ENCODE measurements at places on chromosomes 7 and 10.

GRCh38 chr7:15593382-15593781, 31.6 kb upstream of the AGMO start:
- no peak for DNase-seq

GRCh38 chr10:89887406-89887805, 186.0 kb downstream of the KIF20B start:
- no peak for DNase-seq

DNA sequence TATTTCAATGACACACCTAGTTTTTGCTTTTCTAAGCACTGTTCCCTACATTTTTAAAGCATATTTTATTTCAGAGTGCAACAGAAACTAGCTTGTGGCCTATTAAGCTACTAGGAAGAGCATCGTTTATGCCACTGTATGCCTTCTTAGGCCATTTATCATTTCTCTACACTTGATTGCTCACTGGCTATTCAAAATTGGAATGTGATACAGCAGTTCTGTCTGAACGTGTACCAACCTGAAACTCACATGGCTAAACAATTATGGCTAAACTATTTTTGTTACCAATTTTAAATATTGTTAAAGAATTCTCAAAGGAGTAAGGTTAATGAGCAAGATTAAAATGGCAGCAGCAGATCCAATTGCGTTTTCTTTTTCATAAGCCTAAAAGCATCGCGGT, 105.2 kb downstream of the GSAP start:
- no peak for DNase-seq

- DNase-seq = no peak
Observed at GRCh38 chr10:36018996-36019395, 376.9 kb upstream of the FZD8 start.

DNA sequence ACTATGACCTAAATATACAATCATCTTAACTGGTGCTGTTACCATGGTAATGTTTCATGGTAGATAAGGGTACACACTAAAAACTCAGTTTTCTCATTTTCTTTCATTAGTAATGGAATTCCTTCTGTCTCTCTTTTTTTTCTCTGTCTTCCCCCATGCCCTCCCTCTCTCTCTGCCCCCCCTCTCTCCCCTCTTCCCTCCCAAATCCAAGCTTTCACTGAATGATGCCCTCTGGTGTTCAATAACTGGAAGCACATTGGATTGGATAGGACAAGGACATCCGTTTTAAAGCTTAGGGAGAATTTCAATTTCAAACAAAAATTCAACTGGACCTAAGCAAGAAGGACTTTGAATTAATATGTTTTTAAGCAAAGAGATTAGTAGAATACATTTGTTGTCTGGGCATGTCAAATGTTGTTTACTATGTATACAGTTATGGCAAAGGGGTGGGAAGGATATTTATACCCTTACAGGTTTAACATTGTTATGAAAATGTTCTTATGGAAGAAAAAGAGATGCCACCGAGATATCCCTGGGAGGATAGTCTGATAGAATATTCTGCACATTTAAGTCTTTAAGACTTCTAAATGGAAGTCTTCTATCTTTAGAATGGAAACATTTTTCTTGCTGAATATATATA, 6.1 kb downstream of the CHRM2 start:
- DNase-seq = no peak

- peak; percentile 64 for DNase-seq
Observed at GRCh38 chr10:102642736-102643335, 1.4 kb upstream of the TRIM8 start.

- DNase-seq = no peak
Observed at GRCh38 chr7:92674379-92674778, 84.2 kb upstream of the FAM133B start.

- DNase-seq = peak; percentile 37
Observed at GRCh38 chr7:86469680-86470295, 173.9 kb upstream of the GRM3 start.

- no peak for DNase-seq
Observed at GRCh38 chr7:153301936-153302335, 542.4 kb downstream of the ACTR3B start.

DNA sequence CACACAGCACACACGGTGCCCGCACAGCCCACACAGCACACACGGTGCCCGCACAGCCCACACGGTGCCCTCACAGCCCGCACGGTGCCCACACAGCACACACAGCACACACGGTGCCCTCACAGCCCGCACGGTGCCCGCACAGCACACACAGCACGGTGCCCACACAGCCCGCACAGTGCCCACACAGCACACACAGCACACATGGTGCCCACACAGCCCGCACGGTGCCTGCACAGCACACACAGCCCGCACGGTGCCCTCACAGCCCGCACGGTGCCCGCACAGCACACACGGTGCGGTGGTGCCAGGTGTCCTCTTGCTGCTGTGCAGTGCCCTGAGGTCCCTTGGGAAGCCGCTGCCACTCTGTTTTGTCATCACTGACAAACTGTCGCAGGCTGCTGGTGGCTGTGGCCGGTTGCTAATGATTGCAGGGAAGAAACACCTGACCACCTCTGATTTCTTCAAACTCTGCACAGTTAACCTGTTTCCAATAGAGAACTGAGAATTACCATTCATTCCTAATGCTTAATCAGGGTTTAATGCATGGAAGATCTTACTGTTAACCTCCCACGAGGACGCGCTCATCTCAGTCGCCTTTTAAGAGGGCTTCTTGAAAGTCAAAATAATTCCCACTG, 66.9 kb downstream of the GLRX3 start:
- no peak for DNase-seq

DNA sequence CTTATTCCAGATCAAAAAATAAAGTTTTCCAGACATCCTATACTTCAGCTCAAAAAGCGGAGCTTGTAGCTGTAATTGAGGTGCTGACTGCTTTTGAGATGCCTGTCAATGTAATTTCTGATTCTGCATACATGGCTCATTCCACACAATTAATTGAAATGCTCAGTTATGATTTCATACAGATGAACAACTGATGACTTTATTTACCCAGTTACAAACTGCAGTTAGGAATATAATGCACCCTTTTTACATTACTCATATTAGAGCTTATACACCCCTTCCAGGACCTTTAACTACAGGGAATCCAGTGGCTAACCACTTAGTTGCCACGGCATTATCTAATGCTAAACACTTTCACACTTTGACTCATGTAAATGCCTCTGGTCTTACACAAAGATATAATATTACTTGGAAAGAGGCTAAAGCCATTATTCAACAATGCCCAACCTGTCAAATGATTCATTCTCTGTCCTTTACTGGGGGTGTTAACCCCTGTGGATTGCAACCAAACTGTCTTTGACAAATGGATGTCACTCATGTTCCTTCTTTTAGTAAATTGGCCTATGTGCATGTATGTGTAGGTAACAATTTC, 147.3 kb downstream of the ZNF33B start:
- DNase-seq = no peak

- DNase-seq = no peak
Observed at GRCh38 chr10:112954974-112955581, 5.0 kb downstream of the TCF7L2 start.

DNA sequence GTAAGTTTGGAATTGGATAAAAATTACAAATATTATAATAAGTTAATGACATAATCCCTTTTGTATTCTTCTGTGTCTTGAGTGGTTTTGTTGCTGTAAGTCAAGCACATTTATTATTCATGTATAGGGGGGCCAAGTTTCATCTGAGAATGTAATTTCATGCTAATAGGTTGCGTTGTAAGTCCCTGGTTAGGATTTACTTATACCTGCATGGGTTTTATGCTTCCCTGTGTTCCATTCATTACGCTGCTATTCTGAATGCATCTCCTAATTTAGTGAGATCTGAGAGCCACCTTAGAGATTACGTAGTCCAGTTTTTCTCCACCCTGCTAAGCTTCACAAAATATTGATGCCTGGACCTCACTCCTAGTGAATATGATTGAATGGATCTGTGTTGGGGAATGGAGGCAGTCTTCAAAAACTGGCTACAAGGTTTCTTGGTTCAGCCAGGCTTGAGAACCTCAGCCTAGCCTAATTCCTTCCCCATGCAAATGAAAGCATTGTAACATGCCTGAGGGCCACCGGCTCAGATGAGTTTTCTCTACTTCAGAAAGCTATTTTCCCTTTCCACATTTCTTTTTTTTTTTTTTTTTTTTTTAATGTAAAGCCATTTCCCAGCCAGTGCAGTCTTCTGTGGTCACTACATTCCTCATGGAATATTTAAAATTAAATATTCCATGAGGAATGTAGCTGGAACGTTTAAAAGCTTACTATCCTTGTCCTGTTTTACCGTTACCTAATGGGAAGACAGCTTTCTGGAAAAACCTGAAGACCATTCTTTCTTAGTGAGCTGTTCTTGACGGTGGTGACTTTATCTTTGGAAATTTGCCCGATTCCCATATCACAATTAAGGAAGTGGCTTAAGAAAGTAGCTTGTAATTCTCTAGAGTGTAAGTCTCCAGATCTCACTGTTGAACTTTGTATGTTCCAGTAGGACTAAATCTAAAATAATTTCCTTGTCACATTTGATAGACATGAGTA, 16.0 kb downstream of the PAPSS2 start:
- DNase-seq = no peak

DNA sequence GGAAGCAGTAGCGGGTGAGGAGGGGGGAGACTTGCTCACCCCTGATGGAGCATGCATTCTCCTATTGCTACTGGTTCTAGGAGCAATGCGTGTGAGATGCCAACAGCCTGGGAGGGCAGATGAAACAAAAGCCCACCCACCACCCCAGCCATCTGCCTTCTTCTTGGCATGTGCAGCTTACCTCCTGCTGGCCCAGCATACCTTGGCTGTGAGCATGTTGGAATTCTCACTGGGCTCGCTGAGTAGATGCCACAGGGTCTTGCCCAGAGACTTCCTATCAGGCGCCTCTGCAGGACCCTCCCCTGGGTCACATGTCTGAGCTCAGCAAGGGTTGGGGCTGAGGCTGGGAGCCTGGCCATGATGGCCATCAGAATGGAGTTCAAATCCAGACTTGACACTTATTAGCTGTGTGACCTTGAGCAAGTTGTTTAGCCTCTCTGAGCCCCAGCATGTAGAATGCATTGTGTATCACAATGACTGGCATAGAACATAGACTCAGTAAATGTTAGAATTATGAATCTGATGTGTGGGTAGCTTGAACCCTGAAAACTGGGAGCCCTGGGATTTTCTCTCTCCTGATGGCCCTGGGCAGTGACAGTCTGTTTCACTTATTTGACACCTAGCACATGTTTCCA, 38.2 kb downstream of the CDH23 start:
- no peak for DNase-seq

DNA sequence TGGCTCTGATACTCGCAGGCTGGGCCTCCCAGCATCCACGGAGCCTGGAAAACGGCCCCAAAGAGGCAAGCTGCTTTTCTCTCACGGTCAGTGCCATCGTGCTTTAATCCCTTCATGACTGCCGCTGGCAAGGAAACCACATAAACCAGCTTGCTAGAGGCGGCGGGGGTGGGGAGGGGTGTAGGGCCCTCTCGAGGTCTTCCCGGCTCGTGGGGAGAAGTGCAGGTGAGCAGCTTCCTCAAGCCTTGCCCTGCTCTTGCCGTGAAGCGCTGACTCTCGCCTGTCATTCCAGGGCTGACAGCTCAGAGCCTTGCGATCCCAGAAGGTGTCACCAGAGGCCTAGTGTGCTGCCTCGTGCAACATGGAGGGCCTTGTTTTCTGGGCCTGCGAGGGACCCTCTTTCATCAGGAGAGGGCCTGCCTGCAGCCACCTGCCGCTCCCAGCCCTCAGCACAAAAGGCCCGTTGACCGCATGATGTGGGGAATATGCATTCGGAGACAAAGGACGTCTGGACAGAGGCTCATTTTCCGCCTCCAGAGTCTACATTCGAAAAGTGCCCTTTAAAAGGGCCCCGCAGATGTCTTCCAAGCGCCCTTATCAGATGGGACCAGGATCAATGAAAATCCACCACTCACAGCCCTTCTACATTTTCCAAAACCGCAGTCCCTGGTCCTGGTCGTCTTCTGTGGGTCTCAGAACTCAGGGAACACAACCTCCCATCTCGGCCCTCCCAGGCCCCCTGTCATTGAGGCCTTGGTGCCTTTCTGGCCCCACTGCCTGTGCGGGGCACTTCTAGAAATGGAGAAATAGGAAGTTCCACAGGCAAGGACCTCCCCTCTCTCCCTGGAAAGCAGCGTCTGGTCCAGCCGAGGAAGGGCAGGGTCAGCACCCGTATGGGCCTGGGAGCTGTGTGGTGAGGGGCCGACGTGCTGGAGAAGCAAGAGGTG, 58.7 kb downstream of the ZRANB1 start:
- DNase-seq = no peak

GRCh38 chr10:113983552-113983951, 60.1 kb upstream of the ADRB1 start:
- DNase-seq = no peak

GRCh38 chr10:49329146-49329505, 30.2 kb downstream of the C10orf71 start:
- no peak for DNase-seq

DNA sequence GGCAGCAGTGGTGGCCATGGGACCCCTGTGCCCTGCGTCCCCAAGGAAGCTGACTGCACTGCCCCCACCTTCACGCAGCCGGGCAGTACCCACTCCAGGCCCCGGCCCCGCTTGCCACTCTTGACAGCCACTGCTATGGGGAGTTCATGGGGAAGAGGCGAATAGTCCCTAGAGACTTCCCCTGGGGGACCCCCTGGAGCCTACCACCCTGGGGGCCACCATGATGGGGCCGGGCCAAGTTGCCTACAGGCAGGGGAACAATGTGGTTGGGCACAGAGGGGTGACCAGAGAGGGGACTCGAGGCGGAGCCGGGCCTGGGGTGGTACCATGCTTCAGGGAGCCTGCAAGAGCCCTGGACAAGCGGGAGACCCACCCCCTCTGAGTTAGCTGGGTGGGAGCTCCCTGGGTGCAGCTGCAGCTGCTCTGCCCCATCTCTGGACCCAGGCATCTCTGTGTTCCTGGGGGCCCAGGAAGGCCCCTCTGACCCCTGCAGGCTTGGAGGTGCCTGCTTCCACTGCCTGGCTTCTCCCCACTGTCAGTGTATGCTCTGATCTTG, 567.6 kb downstream of the GRM8 start:
- no peak for DNase-seq

DNA sequence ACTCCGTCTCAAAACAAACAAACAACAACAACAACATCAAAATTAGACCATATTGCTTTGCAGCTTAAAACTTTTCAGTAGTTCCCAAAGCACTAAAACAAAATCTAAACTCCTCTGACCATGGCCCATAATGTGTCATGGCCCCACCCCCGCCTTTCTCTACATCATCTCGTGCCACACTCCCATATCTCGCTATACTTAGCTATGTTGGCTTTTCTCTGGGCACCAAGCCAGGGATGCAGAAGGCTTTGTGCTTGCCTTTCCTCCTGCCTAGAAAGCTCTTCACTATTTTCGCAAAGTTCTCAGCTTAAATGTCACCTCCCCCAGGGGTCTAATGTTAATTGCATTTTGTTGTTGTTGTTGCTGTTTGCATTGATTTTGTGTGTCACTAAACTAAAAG, 15.1 kb upstream of the SLC16A12 start:
- DNase-seq = no peak

DNA sequence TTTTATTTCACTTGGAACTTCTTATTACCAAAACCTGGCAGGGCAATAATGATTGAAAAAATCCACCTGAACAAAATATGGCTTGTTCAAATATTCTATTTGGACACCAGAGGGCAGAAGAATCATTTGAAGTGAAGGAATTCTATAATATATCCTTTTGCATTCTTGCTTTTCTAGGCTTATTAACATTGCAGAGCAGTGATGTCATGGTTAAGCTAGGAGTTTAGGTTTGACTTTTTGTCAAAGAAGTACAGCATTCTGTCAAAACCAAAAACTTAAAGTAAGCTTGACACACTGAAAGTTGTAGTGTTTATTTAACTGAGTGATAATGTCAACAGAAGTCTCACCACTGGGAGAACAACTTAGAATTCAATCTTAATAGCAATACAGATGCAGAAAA, 156.0 kb downstream of the SEMA3D start:
- no peak for DNase-seq

GRCh38 chr7:2886900-2887299, 42.8 kb upstream of the GNA12 start:
- DNase-seq = peak; percentile 43

Data from stimulated activated naive CD8-positive, alpha-beta T cell treated with anti-CD3 and anti-CD28 coated beads, Interleukin-15, amount 100 ng/mL, for 72 hours (primary cell).